Type B pancreatic cell (in vitro differentiated cells): ENCODE measurements at places on chromosomes 6 and 20. TPM values are rescaled to one million over a fixed set of nuclear protein-coding genes. Genes with fewer than 3 reads are reported as not detected.

DNA sequence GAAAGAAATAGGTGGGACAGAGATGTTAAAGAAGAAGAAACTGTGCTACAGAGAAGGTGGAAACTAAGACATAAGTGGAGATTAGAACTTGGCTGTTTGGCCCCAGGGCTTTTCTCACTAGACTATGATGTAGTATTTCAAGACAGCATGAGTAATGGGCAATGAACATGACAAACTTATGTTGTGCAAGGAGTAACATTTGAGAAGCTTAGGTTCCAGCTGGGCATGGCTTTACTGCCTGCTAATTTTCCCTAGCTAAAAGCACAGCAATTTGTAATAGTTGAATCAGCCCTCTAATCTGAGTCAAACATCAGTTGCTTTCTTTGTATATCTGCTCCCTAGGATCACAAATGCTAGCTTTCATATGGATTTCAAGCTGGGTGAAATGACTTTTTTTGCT, 294.3 kb upstream of the BMP2 start:
- DNase-seq: no peak
- no peaks in the 10 kb centered on the region for H3K36me3 ChIP-seq
- H3K27me3 ChIP-seq: peaks cover 20% of the 10 kb centered on the region
- H3K4me3 ChIP-seq: no peak overlapping the region

GRCh38 chr6:169972736-169973135, 221.3 kb downstream of the ERMARD start:
- no peak overlapping the region for H3K27ac ChIP-seq
- peaks cover 4% of the 10 kb centered on the region for H3K4me1 ChIP-seq
- no peaks in the 10 kb centered on the region for H3K36me3 ChIP-seq

The IMPG1 gene
- total RNA-seq: not detected in 2 replicates

DNA sequence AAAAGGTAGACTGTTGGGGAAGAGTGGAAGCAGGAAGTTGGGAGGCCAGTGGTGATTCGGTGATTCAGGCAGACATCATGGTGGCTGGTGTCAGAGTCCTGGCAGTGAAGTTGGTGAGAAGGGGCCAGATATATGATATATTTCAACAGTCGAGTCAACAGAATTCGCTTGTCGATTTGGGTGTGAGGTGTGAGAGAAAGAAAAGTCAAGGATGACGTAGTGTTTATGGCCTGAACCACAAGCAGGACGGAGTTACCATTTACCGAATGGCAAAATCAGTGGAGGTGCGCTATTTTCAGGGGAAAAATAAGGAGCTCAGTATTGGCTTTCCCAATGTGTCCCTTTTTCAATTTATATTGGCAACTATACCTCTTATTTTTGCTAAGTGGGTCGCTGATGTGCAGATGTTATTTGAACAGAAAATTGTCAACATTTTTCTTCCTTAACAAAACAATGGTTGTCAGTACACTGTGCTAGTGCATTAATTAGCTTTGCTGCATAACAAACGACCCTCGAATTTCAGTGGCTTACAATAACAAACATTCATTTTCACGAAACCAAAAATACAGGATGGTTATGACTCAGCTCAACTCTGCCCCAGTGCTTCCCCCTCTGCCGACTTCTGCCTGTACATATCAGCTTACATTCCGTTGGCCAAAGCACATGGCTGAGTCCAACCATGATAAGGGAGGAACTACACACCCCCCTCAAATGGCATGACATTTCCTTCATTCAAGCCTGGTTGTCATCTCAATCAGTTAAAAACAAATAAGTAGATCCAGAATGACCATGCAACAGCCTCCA, 255.0 kb upstream of the ZFP64 start:
- no peak overlapping the region for H3K4me3 ChIP-seq
- H3K27ac ChIP-seq: no peak overlapping the region
- no peak for DNase-seq

The SLC26A8 gene
- total RNA-seq: 0.19 TPM in 1 of 2 replicates, not detected in the other

The ZC2HC1B gene
- 0.34 TPM in 1 of 2 replicates, not detected in the other for total RNA-seq

- no peak overlapping the region for H3K27ac ChIP-seq
- peaks cover 8% of the 10 kb centered on the region for H3K4me1 ChIP-seq
- no peak overlapping the region for H3K4me3 ChIP-seq
- H3K27me3 ChIP-seq: no peaks in the 10 kb centered on the region
- H3K36me3 ChIP-seq: no peaks in the 10 kb centered on the region
These were observed 72.3 kb upstream of the CENPW start for GRCh38 chr6:126267626-126268025.

GRCh38 chr20:18669241-18670019, 81.6 kb downstream of the DTD1 start:
- no peak for DNase-seq
- no peaks in the 10 kb centered on the region for H3K36me3 ChIP-seq
- no peak overlapping the region for H3K4me3 ChIP-seq
- no peaks in the 10 kb centered on the region for H3K27me3 ChIP-seq
- peaks cover 38% of the 10 kb centered on the region for H3K4me1 ChIP-seq

DNA sequence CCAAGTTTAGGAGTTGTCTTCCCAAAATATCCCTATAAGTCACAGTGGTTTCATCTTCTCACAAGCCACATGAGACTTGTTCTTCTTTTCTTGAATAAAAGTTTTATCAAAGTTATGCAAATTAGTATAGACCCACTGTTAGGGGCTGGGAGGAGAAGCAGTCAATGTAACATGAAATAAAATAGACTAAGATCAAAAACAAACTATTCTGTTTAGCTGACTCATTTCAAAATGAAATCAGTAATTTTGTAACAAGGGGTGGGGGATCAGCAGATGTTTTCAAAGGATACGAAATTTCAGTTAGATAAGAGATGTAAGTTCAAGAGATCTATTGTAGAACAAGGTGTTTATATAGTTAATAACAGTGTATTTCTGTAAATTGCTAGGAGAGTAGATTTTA, 339.6 kb upstream of the PRDM1 start:
- no peaks in the 10 kb centered on the region for H3K4me1 ChIP-seq
- peaks cover 5% of the 10 kb centered on the region for H3K27me3 ChIP-seq
- no peaks in the 10 kb centered on the region for H3K36me3 ChIP-seq
- no peak overlapping the region for H3K27ac ChIP-seq
- H3K4me3 ChIP-seq: no peak overlapping the region
- DNase-seq: no peak

DNA sequence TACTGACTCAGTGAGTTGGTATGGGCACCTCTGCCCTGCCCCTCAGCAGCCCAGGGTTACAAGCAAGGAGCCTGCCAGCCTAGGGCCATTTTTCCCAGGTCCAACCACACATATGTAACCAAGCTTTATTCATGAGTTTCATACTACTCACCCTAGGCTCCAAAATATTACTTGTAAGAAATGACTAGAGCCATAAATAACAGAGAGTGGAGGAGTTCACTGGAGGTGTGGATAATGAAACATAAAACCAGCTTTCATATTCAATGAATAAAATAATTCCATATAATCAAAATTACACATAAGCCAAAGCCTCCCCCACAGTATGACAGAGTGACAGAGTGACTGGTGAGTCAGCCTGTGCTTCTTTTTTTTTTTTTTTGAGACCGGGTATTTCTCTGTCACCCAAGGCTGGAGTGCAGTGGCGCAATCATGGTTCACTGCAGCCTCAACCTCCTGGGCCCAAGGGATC, 229.8 kb upstream of the SASH1 start:
- H3K27me3 ChIP-seq: peaks cover 4% of the 10 kb centered on the region
- peaks cover 4% of the 10 kb centered on the region for H3K36me3 ChIP-seq
- no peak overlapping the region for H3K27ac ChIP-seq
